Right atrium auricular region (tissue), 2 donors: ENCODE measurements at places on chromosomes 11 and 22. TPM values are rescaled to one million over a fixed set of nuclear protein-coding genes. Genes with fewer than 3 reads are reported as not detected.

- no peak for DNase-seq
Measured at GRCh38 chr11:41879214-41879613, 419.8 kb upstream of the LRRC4C start.

DNA sequence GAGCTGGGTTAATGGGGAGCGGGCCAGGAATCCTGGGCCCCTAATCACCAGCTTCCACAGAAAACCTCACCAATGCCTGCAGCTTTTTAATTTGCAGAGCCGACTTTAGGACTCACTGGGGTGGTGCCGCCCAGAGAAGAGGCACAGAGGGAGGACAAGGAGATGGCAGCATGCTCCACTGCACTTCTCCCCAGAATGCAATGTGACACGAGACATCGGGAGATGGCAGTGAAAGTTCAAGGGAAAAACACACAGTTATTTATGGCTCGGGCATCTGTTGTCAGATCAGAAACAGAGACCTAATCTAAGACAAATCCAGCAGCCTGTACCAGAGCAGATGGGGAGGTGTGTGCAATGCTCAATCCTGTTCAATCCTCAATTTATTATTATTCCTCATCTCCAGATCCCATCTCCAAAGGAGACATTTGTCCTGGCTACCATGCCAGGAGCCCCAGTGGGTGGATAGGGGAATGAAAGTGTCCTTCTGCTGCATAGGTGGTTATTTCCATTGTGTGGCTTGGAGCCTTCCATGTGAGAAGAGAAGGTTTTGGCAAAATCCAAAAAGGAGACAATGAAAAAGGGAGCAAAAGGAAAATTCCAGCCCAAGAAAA is 250.0 kb downstream of the NXPE2 start:
- no peak for DNase-seq

DNA sequence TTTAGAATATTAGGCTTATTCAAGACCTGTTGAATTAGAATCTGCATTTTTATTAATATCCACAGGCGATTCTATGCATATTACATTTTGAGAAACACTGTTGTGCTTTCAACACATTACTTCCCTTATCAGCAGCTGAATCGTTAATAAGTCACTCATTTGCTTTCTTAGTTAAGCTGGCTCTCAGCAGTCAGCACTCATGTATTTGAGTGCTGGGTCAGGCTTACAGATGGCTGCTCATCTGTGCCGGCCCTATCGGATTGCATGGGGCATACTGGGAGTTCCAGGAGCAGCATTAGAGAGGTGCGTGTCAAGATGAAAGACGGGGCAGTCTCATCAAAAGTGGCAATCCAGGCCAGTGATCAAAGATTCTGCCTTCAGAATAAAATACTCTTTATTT is 10.8 kb upstream of the OR51L1 start:
- no peak for DNase-seq

DNA sequence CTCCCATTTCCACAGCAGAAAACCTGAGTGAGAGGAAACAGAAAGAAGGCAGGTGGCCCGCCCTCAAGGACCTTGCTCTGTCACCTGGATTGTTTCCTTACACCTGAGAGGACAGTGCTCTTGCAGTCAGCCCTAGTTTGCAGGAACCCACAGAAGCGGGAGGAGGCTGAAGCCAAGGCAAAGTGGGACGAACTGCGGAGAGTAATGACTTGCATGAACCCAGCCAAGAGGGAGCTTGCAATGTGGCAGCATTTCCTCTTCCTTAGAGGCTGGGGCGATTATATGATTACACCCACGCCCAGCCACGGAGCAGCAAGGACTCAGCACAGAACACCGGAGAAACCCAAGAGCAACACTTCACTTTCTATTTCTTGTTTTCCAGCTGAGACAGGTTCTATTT is 102.6 kb downstream of the SPON1 start:
- no peak for DNase-seq

Gene FAM181B
- total RNA-seq, result 3.7 TPM

- DNase-seq, result no peak
Measured at GRCh38 chr11:75279273-75279672, 38.7 kb downstream of the TPBGL start.

DNA sequence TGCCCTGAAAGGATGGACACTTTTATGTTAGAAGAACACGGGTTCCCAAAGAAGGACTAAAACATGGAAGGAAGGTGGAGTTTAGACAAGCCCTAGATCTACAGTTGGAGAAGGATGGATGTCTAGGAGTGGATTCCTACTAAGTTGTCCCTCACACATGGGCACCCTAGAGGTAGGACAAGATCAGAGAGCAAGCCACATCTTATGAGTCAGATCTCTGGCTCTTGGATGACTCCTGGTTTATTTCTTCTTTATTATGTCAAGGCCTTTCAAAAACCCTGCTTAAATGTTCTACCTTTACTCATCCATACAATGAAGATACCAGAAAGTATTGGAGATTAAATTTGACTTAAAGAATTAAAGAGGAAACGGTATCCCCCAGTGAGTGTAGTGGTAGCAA is 34.4 kb downstream of the PRCP start:
- DNase-seq, result no peak

Gene ARHGAP32
- 10.5 TPM for total RNA-seq

Gene IL18
- total RNA-seq, result 17.0 TPM

- no peak for DNase-seq
Measured at GRCh38 chr11:125141178-125141577, 23.4 kb upstream of the PKNOX2 start.

Gene PKDREJ
- 0.07 TPM for total RNA-seq

DNA sequence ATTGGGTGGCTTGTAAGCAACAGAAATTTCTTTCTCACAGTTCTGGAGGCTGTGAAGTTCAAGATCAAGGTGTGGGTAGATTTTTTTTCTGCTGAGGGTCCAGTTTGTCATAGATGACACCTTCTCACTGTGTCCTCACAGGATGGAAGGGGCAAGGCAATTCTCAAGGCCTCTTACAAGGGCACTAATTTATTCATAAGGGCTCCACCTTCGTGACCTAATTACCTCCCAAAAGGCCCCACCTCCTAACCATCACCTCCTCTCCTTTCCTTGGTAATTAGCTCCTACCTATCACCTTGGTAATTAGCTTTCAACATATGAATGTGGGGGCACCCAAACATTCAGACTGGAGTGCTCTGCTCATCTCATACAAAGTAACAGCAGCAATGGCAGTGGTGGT is 92.3 kb upstream of the CD44 start:
- no peak for DNase-seq

GRCh38 chr11:68137833-68138232 is 16.6 kb upstream of the CHKA start:
- no peak for DNase-seq

DNA sequence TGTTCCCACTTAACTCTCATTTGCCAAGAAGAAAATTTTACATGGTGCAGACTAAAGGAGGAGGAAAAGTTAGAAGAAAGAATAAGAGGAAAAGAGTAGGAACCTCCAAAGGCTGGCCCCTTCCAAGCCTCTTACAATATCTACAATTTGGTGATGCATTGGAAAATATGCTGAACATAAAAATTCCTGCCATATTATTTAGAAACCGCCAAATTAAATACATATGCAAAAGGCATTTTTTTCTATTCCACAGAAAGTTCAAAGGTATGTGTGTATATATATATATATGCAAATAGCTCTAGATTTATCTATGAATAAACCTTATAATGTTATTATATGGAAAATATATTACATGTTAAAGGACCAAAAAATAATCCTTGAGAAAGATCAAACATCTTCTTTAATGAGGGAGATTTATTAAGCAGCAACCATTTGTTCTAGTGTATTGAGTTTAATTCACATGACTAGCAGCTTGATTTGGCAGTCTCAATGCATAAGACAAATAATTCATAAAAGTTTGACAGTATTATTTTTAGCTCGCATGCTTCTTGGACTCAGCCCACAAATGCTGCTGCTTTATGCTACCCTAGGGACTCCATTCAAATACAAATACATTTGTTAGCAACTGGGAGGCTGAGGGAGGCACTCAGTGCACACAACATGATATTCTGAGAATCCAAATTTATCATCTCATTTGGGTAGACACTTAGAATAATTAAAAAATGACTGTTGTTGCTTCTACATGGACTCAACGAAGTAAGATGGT is 184.9 kb downstream of the SBF2 start:
- no peak for DNase-seq

GRCh38 chr11:45931739-45932138 is 9.3 kb downstream of the LARGE2 start:
- no peak for DNase-seq

DNA sequence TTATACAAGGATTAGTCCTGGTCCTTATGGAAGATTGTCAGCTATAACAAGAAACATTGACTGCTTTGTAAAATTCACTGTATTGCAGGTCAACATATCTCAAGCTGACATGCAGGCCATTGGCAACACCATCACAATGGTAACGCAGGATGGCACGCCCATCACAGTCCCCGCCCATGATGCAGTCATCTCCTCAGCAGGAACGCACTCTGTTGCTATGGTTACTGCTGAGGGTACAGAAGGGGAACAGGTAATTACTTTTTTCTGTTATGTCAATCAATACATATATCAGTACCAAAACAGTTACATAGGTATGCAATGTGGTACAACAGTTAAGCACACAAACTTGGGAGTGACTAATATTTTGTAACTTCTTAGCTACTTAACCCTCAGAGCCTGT is 55.3 kb downstream of the ZNF143 start:
- no peak for DNase-seq

Gene MADD
- total RNA-seq, result 28.2 TPM

Gene SF3A1
- total RNA-seq, result 81.1 TPM

DNA sequence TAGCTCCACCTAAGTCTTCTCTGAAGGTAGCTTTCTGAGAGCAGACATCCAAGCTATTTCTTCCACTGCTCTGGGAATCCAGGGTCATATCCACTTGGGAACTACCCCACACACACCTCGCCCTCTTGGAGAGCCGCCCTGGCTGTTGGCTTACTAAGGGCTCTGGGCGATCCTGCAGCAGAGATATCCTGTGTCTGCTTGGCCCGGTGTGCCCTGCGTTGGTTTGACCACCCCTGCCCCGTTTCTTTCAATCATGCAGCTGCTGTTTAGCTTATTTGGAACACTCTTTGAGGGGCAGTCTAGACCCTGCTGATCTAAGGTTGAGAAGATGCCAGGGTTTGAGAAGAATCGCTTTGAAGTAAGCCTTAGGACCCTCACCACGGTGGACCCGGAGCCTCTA is 17.4 kb upstream of the SCUBE1 start:
- no peak for DNase-seq

DNA sequence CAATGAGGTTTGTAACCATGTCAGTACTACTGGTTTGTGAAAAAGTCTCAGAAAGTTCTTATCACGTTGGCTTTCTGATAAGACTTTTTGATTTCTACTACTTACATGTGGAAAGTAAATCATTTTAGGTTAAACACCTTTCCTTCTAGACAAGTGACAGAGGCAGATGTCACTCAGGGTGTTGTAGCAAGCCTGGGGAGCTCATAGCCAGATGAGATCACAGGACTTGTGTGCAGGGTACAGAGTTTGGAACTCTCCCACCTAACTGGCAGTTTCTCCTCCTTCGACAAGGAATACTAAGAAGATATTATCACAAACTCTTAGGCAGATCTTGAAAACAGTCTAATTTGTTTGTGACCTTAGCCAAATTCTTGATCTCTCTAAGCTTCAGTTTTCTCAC is 49.4 kb upstream of the PICALM start:
- DNase-seq, result no peak

GRCh38 chr11:73980001-73980961 is 2.4 kb downstream of the UCP2 start:
- peak; percentile 62 for DNase-seq

Gene NNMT
- total RNA-seq, result 240 TPM

DNA sequence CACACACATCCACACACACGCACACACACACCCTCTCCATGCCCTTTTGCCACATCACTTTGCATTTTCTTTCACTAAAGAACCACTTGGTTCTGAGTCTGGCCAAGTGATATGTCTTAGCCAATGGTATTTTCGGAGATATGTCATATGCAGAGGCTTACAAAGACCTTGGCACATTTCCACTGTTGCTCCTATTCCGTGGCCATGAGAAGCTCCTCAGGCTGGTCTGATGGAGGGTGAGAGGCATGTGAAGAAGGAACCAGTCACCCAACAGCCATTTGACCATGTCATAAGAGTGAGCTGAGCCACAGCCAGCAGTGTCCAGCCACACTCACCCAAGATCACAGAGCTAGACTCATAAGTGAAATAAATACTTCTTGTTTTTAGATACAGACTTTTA is 212.6 kb upstream of the NAV2 start:
- no peak for DNase-seq

Gene MUC5AC
- total RNA-seq, result not detected

Gene NXPE1
- not detected for total RNA-seq

- DNase-seq, result no peak
Measured at GRCh38 chr11:107705027-107705426, 6.8 kb downstream of the SLN start.

Gene CLCF1
- 2.7 TPM for total RNA-seq

Gene APOA5
- total RNA-seq, result not detected

- DNase-seq, result no peak
Measured at GRCh38 chr11:67048515-67049130, 8.0 kb upstream of the RHOD start.

Gene OR8D4
- total RNA-seq, result not detected

- no peak for DNase-seq
Measured at GRCh38 chr22:42797011-42797410, 60.1 kb downstream of the ARFGAP3 start.

- DNase-seq, result no peak
Measured at GRCh38 chr22:20508815-20509271, 1.4 kb downstream of the MED15 start.
